Activated T-helper 1 cell treated with anti-CD3 and anti-CD28 coated beads, Interleukin-2, amount 50 U/mL, for 16 hours (primary cell): ENCODE measurements at places on chromosomes 6 and 20.

DNA sequence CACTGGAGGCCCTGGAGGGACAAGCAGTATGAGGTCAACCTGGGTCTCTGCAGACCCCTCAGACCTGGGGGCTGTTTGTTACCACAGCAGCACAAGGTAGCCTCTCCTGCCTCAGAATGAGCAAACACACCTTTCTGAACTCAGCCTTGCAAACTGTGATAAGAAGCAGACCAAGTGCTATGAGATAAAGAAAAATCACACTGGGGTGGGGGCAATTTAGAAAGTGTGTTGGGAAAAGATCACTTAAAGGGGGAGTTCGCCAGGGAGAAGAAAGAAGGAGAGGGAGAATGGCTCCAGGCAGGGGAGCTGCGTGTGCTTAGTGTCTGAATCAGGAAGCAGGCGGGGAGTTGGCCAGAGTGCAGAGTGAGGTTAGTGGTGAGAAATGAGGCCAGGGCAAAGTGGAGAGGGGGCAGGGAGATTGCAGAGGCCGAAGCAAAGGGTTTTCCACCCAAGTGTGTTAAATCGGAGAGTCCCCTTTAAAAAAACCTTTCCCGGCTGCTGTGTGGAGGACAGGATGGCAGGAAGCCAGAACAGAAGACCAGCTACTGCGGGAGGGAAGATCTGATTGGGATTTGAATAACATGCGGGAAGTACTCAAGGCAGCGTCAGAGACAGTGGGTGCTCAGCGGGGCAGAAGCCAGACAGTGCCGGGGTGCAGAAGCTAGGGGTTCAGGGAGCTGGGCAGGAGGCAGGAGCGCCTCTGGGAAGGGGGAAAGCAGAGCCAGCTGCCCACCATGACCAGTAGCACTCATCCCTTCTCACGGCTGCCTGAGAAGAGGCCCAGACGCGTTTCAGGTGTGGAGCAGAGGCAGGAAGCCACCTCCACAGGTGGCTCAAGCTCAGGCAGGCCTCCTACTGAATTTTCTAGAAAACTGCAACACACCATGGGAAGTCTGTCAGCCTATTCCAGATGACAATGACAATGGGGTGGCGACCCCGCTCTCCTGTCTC is 9.0 kb downstream of the ADA start:
- no peak for DNase-seq

DNA sequence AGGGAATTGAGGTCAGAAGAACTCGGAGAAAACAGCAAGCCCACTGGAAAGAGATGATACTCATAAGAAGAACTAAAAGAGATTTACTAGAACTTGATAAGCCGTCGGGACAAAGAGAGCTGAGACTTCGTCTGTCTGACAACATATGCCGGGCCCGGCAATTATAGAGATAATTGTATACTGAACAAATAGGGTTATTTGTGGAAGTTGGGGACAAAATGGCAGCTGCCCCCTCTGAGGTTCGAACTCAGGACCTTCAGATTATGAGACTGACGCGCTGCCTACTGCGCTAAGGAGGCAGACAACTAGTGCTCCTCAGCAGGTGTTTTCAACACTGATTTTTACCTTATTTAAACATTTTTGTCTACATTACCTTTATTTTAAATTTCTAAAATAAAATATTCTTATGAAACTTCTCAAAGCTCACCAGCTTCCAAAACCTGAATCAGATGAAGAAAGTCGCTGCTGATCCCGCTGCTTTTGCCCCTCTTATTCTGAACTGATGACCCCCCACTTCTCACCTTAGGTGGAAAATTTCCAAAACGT is 29.3 kb upstream of the TRIM27 start:
- DNase-seq, result no peak

DNA sequence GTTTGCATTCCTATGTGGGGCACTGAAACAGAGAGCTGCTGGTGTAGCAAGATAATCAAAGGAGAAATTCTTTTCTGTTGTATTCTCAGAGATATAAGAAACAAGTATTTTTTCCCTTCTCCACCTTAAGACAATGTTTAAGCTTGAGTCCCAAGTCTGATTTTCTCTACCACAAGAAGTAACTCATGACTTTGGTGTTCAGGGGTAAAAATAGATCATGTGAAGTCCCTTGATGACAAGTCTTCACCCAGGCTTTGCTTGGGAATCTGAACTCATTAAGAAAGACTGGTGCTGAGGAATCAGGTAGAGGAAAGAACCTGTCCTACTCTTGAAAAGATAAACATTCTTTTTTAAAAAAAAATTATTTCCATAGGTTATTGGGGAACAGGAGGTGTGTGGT is 205.6 kb downstream of the ALDH8A1 start:
- no peak for DNase-seq

GRCh38 chr20:46900086-46900485 is 5.4 kb downstream of the EYA2 start:
- DNase-seq, result no peak

DNA sequence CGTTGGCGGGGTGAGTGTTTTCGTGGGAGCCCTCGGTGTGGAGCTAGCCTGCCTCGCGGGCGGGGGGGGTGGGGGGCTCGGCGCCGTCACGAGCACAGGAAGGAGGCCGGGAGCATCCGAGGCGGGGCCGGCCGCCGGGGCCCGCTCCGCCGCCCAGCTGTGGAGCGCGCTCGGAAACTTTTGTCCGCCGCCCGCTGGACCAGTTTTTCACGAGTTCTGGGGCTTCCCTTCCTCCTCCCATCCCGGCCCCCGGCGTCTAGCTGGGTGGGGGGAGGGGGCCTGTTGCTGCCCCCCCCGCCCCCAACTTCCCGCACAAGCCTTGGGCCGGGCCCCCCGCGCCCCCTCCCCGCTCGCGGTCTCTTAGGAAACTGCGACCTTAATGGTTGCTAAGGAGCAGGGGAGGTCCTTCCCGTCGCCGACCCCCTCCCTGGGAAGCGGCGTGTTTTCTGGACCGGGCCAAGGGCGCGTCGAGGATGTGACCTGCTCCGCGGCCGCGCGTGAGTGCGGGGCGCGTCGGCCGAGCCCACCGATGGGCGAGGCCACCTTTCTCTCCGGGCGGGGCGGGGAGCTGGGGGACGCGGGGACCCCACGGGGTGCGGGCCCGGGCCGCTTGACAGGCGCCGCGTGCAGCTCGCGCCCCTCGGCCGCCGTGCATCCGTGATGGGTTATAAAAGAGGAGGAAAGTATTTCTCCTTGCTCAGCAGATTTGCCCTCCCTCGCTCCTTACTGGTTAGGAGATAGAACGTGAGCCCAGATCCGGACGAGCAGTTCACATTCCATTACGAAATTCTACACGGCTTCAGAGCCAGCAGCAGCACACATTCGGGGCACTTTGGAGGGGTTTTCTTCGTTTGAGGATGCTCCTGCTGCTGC is 1.4 kb downstream of the RREB1 start:
- DNase-seq, result no peak

- DNase-seq, result no peak
These were observed 15.5 kb downstream of the PPIL6 start for GRCh38 chr6:109424946-109425345.

DNA sequence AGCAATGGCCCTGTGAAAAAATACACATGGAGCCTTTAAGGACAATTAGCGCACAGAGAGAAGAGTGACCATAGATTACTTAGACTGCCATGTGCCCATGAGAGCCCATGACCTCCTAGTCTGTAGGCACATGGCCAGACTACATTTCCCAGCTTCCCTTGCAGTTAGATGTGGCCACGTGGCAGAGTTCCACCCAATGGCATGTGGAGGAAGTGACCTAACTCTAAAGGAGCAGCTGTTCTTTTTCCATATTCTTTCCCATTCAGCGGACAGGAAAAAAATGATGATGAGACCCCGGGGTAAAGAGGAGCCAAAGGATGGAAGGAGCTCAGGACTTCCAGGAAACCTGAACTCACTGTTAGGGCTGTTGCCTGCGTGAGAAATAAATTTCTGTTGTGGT is 116.6 kb downstream of the CBLN4 start:
- no peak for DNase-seq

- no peak for DNase-seq
These were observed 97.0 kb upstream of the PREP start for GRCh38 chr6:105499931-105500330.

GRCh38 chr6:83365931-83366330 is 64.9 kb downstream of the ME1 start:
- DNase-seq, result no peak

- DNase-seq, result no peak
These were observed 5.5 kb upstream of the CDSN start for GRCh38 chr6:31125586-31126363.

- DNase-seq, result no peak
These were observed 19.0 kb upstream of the ASIP start for GRCh38 chr20:34222208-34222607.

- no peak for DNase-seq
These were observed 171.6 kb upstream of the FBXL4 start for GRCh38 chr6:99119109-99120031.

DNA sequence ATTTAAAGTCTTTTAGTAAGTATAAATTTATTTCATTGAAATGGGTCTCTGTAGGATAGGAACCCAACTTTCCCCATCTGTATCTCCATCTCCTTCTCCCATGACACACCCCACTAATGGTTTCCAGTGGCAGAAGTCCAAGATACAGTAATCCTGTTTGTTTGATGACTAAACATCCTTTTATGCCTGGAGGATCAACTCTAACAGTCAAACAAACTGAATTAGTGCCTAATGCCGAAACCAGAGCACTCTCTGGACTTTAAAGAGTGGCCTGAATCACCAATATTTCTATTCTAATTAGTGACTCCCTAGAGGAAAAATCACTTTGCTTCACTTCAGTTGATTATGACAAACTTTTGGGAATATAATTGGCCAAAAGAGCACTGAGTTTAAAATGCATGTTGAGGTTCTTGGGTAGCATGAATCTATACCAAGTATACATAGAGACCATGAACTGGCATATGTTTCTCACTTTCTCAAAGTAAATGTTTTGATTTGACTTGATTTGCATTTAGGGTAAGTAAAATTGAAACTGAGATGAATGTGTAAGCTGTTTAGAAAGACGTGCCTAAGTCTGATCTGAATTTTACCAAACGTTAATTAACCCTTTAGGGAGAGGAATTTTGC is 776.4 kb upstream of the NRSN1 start:
- no peak for DNase-seq

DNA sequence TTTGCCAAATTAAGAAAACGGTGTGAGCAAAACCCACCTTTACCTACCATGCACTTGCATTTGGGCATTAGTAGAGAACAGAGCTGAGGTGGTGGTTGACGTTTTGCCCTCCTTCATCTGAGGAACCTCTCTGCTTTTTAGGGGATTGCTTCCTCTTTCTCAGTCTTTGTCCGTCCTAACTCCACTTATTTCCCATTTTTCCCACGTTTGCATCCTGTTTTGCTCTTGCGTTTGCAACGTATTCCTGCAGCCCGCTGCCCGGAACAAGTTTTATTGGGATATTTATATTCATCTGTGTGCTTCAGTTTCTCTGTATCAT is 374 bp upstream of the SERINC1 start:
- DNase-seq, result no peak

GRCh38 chr6:53828966-53829697 is 34.3 kb downstream of the LRRC1 start:
- DNase-seq, result no peak

- no peak for DNase-seq
These were observed 35.2 kb upstream of the BPIFA2 start for GRCh38 chr20:33132513-33133372.

DNA sequence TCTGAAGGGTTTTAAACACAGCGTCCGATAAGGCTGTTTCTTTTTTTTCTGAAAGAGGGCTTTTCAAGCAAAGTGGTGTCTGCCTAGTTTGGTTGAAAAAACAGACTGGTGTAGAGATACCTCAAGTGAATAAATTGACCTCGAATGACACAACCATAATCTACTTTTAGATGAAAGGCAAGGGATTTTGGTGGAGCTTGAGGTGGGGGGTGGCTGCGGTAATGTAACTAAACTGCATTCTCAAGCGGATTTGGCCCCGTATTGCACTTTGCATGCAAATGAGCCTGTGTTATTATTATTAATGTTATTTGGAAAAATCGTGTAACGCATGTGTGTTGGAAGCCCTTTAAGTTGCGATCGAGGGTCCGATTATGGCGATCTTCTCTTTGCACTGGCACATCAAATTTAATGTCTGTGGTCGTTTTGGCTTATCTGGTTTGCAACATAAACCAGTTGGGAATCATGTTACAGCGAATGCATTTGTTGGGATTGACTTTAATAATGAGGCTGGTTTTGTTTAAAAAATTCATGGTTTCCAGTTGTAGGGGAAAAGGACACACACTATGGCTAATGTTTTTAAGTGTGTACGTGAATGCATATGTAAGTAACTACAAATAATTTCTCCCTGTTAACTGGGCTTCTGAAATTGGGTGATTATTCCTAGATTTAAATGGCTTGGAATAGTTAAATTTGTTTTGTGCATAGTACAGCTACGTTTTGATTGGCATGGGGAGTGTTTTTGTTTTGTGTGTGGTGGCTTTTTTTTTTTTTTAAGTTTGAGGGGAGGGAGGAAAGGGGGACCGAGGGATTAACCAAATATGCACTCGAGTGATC is 1.0 kb downstream of the JARID2 start:
- DNase-seq, result no peak

GRCh38 chr6:113356139-113356538 is 501.0 kb upstream of the MARCKS start:
- no peak for DNase-seq

DNA sequence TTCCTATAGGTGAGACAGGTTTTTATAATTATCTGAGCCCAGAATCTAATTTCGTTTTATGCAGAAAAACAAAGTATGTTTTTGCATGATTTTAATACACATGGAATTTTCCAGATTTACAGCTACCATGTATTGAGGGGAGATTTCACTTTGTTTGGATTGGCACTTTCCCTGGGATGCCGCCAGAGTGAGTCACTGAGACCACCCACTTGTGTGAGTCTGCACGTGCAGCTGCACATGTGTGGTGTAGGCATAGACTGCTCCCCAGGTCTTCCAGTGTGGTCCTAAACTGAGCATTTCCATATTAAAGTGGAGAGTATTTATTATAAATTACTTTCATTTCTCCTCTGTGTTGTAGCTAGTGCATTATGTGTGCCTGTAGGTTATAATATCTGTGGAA is 186.8 kb downstream of the UBE3D start:
- no peak for DNase-seq

DNA sequence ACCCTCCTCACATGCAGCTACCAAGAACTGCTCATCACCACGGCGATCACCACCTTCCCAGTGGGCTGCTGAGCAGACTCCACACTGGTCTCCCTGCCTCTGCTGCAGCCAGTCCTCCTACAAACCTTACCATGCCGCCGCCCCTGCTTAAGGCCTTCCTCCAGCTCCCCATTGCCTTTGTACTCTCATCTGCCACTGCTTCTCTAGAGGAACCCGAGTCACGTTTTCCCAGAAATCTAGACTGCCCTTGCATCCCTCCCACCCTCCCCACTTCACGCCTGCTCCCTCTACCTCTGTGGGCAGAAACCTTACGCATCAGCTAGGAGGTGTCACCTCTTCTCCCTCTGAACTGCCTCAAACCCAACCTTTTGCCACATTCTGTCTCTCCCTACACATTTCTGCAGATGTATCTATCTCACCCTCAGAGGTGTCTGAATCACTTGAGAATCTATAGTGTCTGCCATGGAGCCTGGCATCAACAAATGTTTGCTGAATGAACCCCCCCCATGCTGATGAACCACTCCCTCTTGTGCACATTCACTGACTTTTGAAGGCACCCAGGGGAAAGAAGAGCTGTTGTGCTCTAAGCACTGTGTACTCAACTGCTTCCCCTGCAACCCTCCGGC is 4.3 kb downstream of the E2F1 start:
- DNase-seq, result no peak

GRCh38 chr6:134073161-134073560 is 20.7 kb upstream of the SLC2A12 start:
- no peak for DNase-seq

- no peak for DNase-seq
These were observed 250.3 kb downstream of the TSHZ2 start for GRCh38 chr20:53222416-53222815.
